CMK (cell line): ENCODE measurements at places on chromosomes 5 and 9.
A peak's percentile ranks its signal among the peaks of the same experiment; 100 is the strongest.

GRCh38 chr9:83988411-83988810, 7.8 kb downstream of the RMI1 start:
- no peak for DNase-seq

DNA sequence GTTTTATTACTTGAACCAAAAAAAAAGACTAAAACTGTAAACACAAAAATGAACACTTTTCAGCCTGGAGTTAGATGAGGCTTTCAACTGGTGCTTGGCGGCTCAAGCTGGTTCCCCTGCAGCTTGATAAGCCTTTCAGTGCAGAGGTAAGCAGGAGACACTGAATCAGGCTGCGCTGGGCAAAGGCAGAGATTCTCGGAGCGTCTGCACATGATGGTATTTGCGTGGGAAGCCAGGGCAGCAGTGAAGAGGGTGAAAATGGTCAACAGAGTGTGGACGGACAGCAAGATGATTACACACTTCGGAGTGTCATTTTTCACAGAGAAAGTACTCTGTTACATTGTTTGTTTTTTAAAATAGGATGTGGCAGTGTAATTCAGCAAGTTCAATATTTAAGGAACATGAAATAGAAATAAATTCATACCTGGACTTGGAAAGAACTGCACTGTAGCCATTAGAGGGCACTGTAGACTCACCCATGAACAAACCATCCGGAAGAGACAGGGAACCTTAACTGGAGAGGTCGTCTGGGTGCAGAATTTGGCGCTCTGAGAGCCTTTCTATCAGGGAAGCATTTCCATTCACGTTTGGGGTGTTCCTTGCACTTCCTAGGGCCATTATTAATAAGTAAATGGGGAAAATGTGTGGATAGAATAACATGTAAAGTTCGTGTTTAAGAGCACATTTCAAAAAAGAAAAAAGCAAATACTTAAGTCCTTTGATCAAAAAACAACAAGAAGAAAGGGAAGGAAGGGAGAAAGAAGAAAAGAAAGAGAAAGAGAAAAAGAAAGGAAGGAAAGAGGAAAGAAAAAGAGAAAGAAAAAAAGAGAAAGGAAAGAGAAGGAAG, 69.8 kb downstream of the ICE1 start:
- peak; percentile 34 for DNase-seq

GRCh38 chr5:111928511-111928910, 171.5 kb upstream of the NREP start:
- no peak for DNase-seq

DNA sequence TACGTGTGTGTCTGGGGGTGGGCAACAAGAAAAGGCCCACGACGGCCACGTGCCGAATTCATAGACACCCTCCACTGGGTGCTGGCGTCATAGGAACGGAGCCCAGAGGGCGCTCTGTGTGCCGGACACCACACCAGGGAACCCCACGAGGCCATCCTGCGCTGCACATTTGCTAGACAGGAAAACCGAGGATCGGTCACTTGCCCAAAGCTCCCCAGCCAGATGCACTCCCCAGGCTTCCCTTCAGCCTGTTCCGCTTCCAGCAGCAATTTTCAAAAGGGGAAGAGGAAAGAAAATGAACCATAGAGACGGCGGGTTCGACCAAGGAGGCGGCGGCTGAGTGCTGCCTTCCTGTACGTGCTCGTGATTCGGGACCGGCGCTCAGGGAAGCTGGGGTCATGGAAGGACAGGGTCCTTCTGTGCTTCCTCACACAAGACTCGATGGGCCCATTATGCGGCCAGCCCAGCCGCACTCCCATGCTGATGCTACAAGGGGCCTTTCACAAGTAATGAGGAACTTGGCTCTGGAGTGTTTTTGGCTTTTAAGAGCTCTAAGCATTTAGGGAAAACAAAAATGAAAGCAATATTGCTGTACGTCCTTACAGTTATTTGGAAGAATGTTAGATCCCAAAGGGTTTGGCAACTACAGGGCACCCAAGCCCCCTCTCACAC, 124.6 kb upstream of the SARDH start:
- no peak for DNase-seq

DNA sequence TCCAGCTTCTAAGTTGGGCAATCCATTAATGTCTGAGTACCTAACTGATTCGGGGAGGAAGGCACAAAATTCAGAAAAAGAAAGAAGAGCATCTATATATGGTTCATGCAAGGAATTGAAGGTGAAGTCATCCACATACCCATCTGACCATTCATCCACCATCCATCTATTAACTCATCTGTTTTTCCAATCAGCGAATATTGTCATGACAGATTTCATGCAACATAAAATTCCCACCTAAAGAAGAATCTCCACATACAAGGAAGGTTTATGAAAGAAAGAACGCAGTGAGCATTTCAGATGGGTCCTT, 164.7 kb downstream of the GRIA1 start:
- no peak for DNase-seq

DNA sequence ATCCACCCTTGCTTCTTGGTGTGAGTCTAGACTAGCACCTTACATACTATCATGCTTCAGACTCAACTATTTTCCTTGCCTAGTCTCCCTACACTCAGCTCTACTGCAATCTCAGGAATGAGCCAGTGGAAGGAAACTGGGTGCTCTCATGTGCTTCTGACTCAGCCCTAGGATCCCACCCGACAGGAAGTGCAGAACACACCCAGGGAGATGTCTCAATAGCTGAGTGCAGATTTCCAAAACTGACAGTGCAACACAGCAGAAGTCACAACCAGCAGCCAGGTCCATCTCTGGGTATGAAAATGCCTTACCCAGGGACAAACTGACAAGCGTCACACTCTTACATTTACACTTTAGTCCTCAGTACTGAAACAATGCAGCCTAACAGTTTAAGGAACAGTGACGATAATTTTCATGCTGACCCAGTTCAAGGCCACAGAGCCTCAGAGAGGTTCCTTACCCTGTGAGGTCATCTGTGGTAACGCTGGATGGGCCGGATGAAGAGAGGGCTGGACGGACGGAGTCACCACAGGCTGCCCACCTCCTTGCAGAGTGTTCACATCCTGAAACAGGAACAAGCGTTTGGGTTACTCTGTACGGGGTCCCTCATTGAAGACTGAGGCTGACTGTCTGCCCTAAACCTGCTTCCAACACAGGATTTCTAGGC, 33.0 kb downstream of the FKBP15 start:
- no peak for DNase-seq

DNA sequence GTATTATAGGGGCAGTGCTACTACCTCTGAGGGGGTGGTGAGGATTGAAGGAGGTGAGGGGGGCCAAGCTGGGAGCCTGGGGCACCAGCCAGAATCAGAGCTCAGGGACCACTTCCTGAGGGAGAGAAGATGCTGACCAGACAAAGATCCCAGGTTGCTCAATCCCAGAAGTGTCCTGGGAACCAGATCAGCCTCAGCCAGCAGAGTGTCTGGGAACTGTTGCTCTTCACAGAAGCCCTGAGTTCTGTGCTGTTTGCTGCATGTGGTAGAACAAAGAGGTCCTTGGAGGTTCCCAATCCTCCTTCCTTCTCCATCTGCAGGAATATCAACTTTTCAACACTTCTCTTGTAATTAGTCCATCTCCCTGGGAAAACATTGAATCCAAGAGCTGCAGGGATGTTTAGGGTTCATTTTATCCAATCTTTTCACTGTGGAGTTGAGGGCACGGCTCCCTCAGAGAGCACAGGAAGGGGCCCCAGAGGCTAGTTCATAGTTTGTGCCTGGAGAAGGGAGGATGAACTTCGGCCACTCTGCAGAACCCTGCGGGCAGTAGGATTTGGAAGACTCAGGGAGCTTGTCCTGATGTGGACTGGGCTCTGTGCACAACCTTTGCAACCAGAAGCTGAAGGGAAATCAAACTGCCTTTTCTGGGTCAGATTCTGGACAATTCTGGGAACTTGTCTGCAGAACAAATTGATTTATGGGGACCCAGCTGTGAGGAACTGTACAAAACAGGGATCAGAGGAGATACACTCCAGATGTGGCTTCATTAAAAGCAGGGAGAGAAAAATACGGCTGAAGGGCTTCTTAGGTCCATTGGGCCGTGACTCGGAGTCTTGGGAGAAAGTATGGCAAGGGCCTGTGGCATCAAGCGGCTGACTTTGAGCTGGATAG, 57.1 kb downstream of the GALNT12 start:
- no peak for DNase-seq

- DNase-seq: no peak
Observed at GRCh38 chr5:134813827-134814226, 31.9 kb upstream of the C5orf24 start.

- no peak for DNase-seq
Observed at GRCh38 chr9:88965473-88965872, 25.8 kb upstream of the S1PR3 start.

DNA sequence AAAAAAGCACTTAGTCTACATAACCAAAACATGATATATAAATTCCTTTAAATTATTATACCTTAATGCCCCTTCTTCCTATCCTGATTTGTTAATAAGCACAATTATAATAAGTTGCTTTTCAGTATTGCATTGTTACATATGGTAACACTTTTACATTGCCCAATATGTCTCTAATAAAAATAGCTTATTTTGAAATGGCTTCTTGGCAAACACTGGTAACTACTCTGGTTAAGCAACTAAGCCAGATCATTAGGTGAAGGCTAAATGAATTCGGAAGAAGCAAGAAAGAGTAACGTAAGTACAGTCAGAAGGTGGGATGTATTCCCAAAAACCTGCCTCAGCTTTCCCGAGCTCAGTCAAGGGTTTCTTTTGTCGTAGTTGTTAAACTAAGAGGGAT, 85.3 kb downstream of the TTC39B start:
- no peak for DNase-seq

DNA sequence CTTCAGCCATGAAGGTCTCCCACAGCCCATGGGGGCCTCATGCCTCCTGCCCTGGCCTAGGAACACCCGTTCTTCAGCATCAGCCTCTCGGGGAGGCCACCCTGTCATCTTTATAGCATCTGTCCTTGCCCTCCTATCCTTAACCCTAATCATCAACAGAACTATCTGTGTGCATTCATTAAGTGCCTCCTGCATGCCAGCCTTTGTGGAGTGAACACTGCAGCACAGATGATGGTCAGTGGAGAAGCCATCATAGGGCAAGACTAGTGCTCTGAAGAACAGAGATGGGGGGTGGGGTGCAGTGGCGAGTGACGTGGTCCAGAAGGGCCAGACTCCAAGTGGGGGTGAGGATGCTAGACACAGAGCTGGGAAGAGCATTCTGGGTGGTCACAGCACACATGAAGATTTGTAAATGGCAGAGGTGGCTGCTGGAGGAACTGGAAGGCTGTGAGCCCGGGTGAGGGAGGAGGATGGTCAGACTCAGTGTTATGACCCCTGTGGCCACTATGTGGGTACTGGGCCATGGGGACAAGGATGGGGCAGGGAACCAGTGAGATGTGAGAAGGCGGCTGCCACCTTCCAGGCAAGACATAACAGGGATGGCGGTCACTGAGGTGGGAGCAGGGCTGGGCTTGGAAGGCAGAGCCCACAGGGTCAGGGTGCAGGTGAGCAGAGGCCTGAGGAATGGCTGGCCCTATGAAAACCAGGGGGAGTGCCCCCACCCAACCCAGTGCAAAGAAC, 3.6 kb upstream of the CARD19 start:
- DNase-seq: no peak

DNA sequence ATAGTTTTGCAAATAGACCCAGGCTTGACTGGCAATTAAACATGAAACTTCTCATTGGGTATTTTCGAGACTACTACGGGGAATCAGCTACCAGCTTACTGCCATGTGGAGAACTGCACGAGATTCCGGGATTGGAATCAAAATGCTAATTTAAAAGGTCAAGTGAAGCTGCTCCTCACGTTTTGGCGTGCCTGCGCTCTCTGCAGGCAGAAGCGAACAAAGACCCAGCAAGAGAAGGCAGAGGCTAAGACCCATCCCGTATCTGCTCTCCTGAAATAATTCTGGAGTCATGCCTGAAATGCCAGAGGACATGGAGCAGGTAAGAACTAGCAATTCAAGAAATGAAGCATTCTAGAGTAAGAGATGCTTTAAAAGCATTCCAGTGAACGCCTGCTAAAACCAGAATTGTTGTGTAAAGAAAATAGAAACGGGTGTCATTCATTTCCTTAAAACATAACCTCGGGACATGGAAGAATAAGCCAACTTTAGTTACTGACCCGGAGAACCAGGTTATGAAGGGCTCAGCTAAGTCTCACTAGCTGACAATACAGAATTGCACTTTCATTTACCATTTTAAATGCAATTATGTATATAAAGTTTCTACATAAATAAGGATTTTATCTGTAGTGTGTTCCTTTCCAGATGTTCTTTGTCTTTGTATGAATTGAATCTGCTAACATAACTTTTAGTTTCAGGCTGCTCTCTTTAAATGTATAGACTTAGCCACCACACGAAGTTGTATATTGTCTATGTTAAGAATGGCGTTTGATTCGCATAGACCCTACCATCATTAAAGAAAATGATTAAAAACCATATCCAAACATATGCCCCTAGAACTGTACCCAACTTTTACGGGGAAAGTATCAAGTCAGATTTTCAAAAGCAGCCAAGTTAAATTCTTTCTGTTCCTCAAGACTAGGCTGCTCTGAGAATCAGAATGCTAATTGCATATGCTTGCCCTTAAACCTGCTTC, 2.0 kb upstream of the MAT2B start:
- peak; percentile 40 for DNase-seq

DNA sequence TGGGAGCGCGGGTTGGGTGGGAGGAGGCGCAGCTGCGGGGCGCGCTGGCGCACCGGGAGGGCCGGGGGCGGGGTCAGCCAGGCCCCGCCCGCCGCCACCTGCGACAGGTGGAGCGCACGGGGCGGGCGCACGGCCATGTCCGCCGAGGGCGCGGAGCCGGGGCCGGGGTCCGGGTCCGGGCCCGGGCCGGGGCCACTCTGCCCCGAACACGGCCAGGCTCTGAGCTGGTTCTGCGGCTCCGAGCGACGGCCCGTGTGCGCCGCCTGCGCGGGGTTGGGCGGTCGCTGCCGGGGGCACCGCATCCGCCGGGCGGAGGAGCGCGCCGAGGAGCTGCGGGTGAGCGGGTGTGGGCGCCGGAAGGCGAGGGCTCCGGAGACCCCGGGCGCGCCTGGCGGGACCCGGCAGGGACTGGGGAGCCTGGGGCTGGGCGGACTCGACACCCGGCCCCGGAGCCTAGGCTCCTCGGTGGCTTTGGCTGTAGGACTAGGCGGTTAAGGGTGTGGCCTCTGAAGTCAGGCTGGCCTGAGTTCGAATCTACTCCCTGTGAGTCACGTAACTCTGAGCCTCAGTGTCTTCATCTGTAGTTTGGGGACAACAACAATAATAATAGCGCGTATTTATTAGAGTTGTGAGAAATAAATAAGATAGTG, at the start of gene BSPRY:
TSS of gene BSPRY (plus strand) at position 97 of the 650 bp plus-strand sequence. CDS start at position 136, 39 bp downstream.
- DNase-seq: no peak

DNA sequence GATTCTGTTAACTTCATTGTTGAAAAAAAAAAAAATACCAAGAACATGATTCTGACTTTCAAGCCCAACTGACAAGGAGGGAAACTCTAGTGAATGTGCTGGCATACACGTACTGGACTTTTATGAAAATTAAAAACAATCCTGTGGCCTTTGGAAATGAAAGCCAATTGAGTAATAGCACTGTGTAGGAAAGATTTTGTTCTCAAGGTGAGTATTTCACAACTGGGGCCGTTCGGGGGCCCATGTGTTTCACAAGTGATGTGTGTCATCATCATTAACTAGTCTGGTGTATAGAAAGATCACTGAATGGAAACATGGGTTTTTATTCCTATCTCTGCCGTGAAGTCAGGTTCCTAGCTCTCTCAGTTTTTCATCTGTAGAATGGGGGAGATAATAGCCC, 605.0 kb upstream of the CLINT1 start:
- no peak for DNase-seq

GRCh38 chr9:89815061-89815902, 210.5 kb downstream of the GADD45G start:
- no peak for DNase-seq

- no peak for DNase-seq
Observed at GRCh38 chr9:35828716-35829083, at the start of gene FAM221B. Gene FAM221B (minus strand): TSS chr9:35828732. CDS start chr9:35826161, 2,571 bp downstream.

- no peak for DNase-seq
Observed at GRCh38 chr9:111604054-111604615, 4.7 kb upstream of the PTGR1 start.
